SK-N-SH (cell line): ENCODE measurements at places on chromosomes 5 and 9. TPM values are rescaled to one million over a fixed set of nuclear protein-coding genes. Genes with fewer than 3 reads are reported as not detected.
A peak's percentile ranks its signal among the peaks of the same experiment; 100 is the strongest.

Gene ITK
- not detected in 2 replicates for polyA plus RNA-seq

Gene ADRA1B
- 1.9 and 2.2 TPM in 2 replicates for polyA plus RNA-seq

Gene SPATA31C1
- polyA plus RNA-seq = not detected in 2 replicates

GRCh38 chr9:75490326-75490725 is 400.1 kb upstream of the PCSK5 start:
- DNase-seq = no peak
- no peaks in the 10 kb centered on the region for H3K36me3 ChIP-seq
- H3K27ac ChIP-seq = no peak overlapping the region
- H3K27me3 ChIP-seq = no peaks in the 10 kb centered on the region
- no peak overlapping the region for H3K4me3 ChIP-seq
- no peaks in the 10 kb centered on the region for H3K4me1 ChIP-seq

- H3K27me3 ChIP-seq = no peaks in the 10 kb centered on the region
- H3K4me1 ChIP-seq = peaks cover 20% of the 10 kb centered on the region
- peak; percentile 77 for DNase-seq
- H3K36me3 ChIP-seq = no peaks in the 10 kb centered on the region
These were observed 639.0 kb downstream of the CCDC171 start for GRCh38 chr9:16191691-16192402.

DNA sequence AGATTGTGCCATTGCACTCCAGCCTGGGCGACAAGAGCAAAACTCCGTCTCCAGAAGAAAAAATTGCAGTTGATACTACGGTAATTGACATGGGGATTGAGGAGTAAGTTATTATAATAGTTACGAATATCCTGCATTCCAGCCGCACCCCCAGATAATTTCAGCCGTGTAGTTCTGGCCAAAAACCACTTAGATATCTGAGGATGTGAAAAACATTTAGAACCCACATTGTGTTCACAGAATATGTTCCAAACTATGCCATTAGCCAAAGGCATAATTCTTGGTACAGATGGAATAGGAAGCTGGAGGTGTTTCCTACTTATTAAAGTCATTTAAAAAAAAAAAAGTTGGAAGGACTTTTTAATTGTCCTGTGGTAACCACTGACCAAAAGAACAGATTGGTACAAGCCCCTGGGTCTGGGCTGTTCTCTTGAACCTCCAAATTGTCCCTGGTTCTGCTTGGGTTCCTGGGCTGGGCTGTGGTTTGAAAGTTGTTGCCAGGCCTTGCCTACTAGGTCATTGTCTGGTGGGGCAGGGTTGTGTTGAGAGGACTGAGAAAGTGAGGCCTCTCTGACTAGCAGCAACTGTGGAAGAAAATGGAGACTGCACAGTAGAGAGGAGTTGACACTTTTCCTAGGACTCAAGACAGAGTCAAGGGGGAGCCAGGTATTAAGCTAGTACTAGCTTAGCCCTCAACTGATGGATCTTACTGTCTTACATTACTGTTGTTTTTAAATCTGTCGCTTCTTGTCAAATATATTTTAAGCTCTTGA is 198.8 kb downstream of the NR3C1 start:
- DNase-seq = no peak
- peak overlapping the region; percentile 72 for H3K27ac ChIP-seq
- no peak overlapping the region for H3K4me3 ChIP-seq
- no peaks in the 10 kb centered on the region for H3K36me3 ChIP-seq

DNA sequence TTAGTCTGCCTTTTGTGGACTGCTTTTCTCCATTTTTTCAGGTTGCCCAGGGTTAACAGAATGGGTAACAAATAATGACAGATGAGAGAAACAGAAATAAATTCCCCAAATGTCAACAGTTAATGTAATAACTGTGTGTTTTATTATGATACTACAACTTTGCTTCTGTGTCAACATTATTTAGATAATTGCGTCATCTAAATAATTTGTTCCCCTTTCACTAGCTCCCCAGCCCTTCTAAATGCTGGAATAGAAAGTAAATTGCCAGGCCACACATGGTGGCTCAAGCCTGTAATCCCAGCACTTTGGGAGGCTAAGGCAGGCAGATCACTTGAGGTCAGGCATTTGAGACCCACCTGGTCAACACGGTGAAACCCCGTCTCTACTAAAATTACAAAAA is 53.5 kb downstream of the RNF38 start:
- no peaks in the 10 kb centered on the region for H3K4me1 ChIP-seq
- peaks cover 75% of the 10 kb centered on the region for H3K36me3 ChIP-seq
- no peak overlapping the region for H3K4me3 ChIP-seq

GRCh38 chr9:81344366-81344765 is 345.0 kb downstream of the TLE1 start:
- no peaks in the 10 kb centered on the region for H3K27me3 ChIP-seq
- no peak for DNase-seq
- H3K36me3 ChIP-seq = no peaks in the 10 kb centered on the region
- H3K27ac ChIP-seq = no peak overlapping the region
- H3K4me1 ChIP-seq = no peaks in the 10 kb centered on the region
- H3K4me3 ChIP-seq = no peak overlapping the region

DNA sequence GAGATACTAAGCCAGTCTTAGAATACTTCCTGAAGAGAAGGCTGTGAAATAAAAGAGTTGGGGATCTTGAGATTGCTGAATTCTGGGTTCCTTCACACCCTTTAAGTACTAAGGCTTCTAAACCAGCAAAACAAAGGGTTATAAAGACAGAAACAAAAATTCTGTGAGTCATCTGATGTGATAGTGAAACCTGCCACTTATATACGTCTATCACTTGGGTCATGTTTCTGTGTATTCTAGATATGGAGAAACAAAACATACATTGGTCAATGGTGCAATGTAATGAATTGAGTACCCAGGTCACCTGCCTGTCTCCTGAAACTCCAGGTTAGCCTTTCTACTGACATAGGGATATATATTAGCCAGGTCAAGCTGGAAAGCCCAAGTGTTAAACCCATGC is 319.3 kb upstream of the GRAMD2B start:
- H3K4me1 ChIP-seq = peaks cover 2% of the 10 kb centered on the region; the same call in 1 of the 2 replicates
- no peaks in the 10 kb centered on the region for H3K36me3 ChIP-seq
- DNase-seq = no peak
- no peak overlapping the region for H3K27ac ChIP-seq

GRCh38 chr9:7578951-7579350 is 220.6 kb downstream of the DMAC1 start:
- DNase-seq = no peak
- H3K27ac ChIP-seq = no peak overlapping the region
- no peak overlapping the region for H3K4me3 ChIP-seq
- no peaks in the 10 kb centered on the region for H3K4me1 ChIP-seq
- H3K36me3 ChIP-seq = no peaks in the 10 kb centered on the region

GRCh38 chr5:74182603-74183002 is 457.9 kb downstream of the ENC1 start:
- H3K4me1 ChIP-seq = peaks cover 16% of the 10 kb centered on the region; the same call in 1 of the 2 replicates
- no peak overlapping the region for H3K27ac ChIP-seq
- H3K4me3 ChIP-seq = no peak overlapping the region
- no peaks in the 10 kb centered on the region for H3K27me3 ChIP-seq
- DNase-seq = no peak
- H3K36me3 ChIP-seq = no peaks in the 10 kb centered on the region

DNA sequence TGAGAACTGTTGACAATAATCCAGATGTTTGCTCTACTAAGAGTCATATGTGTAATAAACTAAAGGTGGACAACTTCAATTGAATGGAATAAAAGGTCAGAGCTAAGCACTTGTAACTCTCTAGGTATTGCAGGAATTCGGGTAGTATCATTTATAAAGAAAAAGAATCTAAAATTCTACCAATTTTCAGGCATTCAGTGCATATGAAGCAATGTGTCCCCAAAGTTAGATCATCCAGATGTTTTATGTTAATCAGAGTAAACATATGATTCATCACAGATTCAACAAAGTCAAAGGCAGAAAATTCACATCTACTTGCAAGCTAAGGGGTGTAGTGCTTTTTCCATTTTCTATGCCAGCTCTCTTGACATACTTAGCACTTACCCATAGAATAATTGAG is 477.1 kb downstream of the PDE4D start:
- no peak overlapping the region for H3K27ac ChIP-seq
- H3K4me1 ChIP-seq = no peaks in the 10 kb centered on the region
- H3K4me3 ChIP-seq = no peak overlapping the region
- DNase-seq = no peak
- no peaks in the 10 kb centered on the region for H3K36me3 ChIP-seq

DNA sequence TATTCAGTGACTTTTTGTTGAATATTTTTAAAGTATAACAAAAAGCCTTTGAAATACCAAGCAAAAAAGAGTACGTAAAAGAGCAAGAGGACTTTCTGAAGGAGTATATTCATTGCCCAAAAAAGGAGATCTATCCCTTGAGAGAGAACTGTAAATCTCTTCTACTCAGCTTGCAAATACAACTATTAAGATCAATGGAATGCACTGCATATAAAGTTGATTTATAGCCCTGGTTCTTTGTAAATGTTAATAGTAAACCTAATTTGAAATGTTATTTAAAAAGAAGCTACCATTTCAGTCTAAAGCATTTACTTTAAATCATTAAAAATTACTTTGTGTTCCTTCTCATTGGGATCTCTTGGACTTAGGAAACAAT is 168.1 kb downstream of the PDE4D start:
- H3K27me3 ChIP-seq = no peaks in the 10 kb centered on the region
- H3K4me3 ChIP-seq = no peak overlapping the region

DNA sequence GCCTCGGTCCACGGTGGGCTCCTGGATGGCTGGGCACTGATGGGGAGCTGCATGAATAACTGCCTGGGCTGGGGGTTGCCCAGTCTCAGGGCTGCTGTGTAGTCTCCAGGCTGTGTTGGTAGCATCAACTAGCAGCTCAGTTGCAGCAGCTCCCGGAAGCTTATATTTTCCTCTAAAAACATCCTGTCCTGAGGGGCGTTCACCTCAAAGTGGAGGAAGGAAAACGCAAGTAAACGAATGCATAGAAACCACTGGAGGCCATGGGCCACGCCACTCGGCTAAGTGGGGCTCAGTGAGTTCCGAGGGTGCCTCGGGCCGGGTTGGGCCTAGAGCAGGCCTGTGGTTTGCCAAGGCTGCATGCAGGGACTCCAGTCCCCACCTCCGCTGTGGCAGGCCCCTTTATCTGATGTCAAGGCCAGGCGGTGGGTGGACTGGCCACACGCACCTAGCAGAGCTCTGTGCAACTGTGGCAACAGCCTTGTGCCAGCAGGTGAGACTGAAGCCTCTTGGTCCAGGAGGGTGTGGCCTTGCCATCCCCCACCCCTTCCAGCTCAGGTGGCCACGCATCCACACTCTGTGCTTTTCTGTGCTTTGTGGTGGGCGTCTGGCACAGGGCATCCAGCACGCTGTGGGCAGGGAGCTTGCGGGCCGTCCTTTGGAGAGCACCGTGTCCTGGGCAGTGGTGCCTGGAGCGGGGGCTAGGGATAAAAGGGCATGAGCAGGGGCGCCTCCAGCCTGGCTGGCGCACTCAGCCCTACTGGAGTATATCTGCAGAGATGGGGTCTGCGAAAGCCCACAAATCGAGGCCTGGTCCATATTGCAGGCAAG is 15.1 kb downstream of the TCF7 start:
- H3K27ac ChIP-seq = peak overlapping the region; percentile 74; the same call in 1 of the 2 replicates
- H3K36me3 ChIP-seq = peaks cover 33% of the 10 kb centered on the region
- no peak overlapping the region for H3K4me3 ChIP-seq
- DNase-seq = peak; percentile 53
- H3K27me3 ChIP-seq = no peaks in the 10 kb centered on the region

DNA sequence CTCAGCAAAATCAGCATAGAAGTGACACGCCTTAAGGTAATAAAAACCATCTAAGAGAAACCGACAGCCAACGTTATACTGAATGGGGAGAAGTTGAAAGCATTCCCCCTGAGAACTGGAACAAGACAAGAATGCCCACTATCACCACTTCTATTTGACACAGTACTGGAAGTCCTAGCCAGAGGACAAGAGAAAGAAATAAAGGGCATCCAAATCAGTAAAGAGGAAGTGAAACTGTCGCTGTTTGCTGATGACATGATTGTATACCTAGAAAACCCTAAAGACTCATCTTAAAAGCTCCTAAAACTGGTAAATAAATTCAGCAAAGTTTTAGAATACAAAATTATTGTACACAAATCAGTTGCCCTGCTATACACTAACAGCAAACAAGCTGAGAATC is 393.3 kb downstream of the KIF4B start:
- H3K36me3 ChIP-seq = no peaks in the 10 kb centered on the region
- no peaks in the 10 kb centered on the region for H3K4me1 ChIP-seq
- H3K27me3 ChIP-seq = no peaks in the 10 kb centered on the region
- DNase-seq = no peak
